ENCODE measurements at places on chromosomes 7 and 10.
A peak's percentile ranks its signal among the peaks of the same experiment; 100 is the strongest.

- peak; percentile 89 for DNase-seq
Measured at GRCh38 chr10:12348870-12349628, at the start of gene CAMK1D. Gene CAMK1D, plus strand, starts transcription at chr10:12349547.

DNA sequence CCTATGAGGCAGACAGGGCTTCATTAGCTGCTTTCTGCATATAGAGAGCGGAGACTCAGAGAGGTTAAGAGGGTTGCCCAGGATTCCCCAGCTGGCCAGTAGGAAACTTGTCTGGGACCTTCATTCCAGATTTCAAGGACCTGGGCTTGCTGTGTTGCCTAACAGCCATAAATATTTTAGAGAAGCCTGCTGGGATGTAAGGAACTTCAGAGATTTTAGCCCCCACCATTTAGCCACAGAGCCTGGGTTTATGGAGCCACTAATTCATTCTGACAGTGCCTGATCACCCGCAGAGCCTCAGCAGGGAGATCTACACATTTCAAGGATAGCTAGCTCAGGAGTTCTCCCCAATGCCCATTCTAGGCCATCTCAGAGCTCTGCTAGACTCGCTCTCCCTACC lies 56.6 kb upstream of the TRUB1 start:
- no peak for DNase-seq

GRCh38 chr7:94450044-94450697 lies 55.5 kb downstream of the COL1A2 start:
- DNase-seq: no peak

DNA sequence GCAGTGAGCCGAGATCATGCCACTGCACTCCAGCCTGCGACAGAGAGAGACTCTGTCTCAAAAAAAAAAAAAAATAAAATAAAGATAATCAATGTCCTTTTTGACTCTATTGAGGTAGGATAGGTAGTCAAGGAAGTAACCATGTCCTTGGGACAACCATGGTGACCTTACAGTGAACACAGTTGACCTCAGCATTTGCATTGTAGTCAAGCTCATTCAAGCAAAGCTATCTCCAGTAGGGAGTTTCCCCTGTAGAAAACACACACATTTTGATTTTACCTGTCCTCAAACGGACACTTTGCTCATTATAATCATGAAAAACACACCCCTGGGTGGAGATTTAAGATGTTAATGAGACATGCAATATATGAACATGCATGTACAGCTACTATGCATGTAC lies 171.7 kb downstream of the KIF20B start:
- DNase-seq: no peak

- no peak for DNase-seq
Measured at GRCh38 chr10:113427236-113427735, 125.6 kb upstream of the HABP2 start.

- DNase-seq: peak; percentile 68
Measured at GRCh38 chr10:124717911-124718741, 26.1 kb downstream of the FAM53B start.

DNA sequence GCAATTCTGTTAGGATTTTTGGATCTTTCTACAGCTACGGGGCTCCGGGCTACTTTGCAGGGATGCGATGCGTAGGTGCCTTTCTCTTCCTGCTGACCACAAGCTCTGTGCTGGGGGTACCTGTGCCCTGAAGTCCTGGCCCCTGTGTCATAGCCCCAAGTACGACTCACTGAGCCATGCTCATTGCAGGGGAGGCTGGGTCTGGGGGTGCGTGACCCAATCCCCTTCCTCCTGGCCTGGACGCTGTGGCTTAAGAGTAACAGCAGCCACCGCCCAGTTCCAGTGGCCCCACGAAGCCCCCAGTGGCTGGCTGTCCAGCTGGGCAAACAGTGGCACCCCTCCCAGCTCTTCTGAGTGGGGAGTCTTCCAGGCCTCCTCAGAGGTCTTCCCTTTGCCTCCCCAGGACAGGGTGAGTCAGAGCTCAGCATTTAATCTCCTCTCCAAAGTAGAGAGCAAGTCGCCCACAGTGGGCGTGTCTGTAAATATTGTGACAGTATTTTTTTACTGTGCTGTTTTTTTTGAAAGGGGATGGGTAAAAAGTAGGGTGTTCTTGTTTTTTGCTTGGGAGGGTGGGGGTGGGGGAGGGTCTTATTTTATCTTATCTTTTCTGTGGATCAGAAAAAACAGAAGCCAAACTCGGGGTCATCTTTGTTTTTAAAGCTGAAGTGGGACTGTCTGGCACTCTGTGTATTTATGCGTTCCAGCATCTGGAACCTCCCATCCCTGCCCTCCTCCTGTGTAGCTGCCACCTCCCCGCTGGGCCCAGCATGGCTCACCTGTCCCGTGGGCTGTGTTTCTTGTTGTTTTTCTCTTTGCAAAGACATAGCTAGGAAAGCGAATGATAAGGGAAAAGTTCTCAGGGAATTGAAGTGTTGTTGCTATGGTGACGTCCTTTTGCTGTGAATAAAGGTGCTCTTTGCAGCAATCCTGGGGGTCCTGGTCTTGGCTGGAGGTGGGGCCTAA lies 8.2 kb downstream of the LFNG start:
- peak; percentile 22 for DNase-seq

GRCh38 chr10:133365461-133366129 lies 7.6 kb downstream of the ECHS1 start:
- no peak for DNase-seq

DNA sequence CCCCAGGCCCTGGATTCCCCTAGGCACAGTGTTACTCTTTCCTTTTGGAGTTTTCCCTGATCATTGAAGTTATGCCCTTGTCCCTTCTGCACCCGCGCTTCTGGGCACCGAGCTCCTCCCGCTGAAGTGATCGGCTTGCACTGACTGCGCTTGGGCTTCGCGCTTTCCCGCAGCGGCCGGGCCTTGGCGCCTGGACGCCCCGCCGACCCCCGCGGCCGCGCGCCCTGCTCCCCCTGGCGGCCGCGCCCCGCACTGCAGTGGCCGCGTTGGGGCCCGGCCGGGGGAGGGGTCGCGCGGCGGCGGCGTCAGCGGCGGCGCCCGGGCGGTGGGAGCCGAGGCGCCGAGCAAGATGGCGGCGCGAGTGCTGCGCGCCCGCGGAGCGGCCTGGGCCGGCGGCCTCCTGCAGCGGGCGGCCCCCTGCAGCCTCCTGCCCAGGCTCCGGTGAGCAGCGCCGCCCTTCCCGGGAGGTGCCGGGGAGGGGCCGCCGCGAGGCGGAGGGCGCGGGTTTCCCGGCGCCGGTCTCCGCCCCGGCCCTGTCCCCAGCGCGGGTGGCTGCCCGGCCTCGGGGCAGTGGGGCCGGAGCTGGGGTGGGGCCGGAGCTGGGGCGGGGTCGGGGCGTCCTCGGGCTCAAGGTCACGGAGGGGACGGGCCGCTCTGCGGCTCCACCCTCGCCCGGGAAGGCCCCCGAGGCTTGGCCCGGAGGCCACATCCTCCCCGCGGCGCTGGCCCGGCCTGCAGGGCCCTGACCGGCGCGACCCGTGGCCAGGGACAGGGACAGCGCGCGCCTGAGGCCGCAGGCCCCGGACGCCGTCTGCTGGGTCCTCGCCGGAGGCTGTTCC lies at the start of gene NIPSNAP2:
TSS of gene NIPSNAP2 (plus strand) at position 325 of the 839 bp plus-strand sequence. CDS start at position 350, 25 bp downstream.
- peak; percentile 74 for DNase-seq

GRCh38 chr10:32315424-32315823 lies 31.5 kb downstream of the EPC1 start:
- DNase-seq: no peak

- no peak for DNase-seq
Measured at GRCh38 chr10:124145109-124145870, 51.9 kb upstream of the CHST15 start.

GRCh38 chr10:63765126-63765525 lies 243.9 kb downstream of the REEP3 start:
- no peak for DNase-seq

- DNase-seq: no peak
Measured at GRCh38 chr10:13270877-13271551, 28.9 kb downstream of the PHYH start.

GRCh38 chr10:106224676-106225075 lies 939.8 kb downstream of the SORCS1 start:
- no peak for DNase-seq

DNA sequence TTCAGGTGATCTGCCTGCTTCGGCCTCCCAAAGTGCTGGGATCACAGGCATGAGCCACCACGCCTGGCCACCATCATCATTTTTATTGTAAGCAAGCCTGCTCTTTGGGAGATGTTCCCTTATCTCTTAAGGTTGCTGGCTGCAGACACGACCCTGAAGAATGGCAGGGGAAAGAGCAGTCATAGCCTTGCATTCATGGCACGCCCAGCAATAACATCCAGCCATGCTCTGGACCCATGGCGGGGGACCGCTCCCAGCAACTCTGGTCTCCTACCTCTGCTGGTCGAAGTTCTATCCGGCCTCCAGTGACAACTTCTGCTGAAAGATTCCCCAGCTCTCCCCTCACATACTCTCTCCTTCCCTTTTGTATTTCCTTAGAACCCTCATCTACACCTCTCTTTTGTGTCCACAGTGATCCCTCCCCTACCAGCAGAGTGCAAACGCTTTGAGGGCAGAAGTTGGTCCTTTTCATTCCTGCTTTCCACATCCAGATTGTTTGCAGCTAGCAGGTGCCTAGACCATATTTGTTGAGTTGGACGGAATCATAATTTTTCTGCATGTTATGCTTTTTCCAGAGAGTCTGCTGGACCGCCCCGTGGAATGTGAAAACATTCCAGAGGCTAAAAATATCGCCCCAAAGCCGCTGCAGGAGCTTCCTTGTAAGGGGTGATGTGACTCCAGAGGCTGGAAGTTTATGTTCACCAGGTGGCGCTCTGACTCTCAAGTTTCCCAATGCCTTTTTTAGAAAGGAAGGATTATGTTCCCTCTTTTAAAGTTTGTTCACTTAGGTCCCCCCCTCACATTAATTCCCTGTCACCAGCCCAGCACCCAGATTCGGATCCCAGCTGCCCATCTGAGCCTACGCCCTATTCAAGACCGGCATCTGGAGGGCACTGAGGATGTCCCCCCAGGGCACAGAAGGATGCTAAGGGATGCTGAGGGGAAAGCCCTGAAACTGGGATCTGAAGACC lies 4.3 kb upstream of the MARVELD1 start:
- no peak for DNase-seq

DNA sequence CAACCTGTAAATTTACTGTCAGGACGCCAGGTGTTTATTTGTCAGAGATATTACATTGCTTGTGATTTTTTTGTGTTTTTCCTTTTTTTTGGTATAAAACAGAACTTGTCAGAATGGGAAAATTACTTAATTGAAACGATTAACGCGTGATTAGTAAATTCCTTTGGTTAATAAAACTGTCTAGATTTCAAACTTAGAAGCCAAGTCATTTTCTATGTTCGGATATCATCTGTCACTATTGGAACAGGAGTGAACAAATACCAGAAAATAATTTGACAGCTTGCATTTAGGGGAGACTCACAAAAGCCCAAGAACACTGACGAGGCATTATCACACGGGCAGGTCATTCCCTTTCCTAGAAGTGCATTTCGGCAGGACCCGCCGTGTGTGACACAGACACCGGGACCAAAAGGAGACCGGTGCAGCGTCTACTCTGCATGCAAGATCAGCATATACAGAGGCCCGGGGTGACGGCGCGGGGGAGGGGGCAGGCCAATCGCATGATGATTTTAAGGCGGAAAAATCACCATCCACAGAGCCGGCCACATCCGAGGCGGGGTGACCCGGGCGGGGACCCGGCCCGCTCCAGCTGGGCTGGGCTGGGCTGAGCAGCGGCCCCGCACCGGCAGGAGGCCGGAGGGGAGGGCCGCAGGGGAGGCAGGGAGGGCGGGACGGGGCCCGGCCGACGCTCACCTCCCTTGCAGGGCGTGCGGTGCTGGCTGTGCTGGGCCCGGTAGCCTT lies 841 bp downstream of the GLUD1 start:
- peak; percentile 57 for DNase-seq

- DNase-seq: no peak
Measured at GRCh38 chr7:70434376-70434775, 697.6 kb upstream of the GALNT17 start.

GRCh38 chr7:31710171-31710570 lies 23.2 kb downstream of the PPP1R17 start:
- no peak for DNase-seq

DNA sequence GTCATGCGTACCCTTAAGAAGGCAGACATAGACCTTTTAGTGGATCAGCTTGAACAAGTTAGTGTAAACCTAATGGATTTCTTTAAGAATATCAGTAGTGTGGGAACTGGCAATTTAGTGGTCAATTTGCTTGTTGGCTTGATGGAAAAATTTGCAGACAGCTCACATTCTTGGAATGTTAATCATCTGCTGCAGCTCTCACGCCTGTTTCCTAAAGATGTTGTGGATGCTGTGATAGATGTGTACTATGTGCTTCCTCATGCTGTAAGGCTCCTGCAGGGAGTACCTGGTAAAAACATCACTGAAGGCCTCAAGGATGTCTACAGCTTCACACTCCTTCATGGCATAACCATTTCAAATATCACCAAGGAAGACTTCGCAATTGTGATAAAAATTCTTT lies 103.4 kb downstream of the ABCA13 start:
- no peak for DNase-seq

- no peak for DNase-seq
Measured at GRCh38 chr7:149881328-149882247, 7.8 kb downstream of the ATP6V0E2 start.

DNA sequence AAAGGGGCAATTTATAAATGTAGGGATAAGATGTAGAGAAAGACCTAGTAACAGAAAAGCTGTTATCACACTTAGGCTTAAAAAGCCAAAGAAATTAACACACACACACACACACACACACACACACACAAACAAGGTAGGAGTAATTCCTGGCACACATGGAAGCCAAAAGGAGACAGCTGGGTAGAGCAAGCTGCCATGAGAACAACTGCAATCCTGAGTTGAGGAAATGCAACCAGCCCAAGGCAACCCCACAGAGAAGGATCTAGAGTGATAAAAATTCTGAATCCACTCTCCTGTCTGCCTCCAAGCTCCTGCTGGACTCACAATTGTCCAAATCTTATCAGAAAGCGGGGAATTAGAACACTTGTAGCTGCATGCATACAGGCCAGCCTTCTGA lies 229.1 kb upstream of the DGKB start:
- DNase-seq: no peak

DNA sequence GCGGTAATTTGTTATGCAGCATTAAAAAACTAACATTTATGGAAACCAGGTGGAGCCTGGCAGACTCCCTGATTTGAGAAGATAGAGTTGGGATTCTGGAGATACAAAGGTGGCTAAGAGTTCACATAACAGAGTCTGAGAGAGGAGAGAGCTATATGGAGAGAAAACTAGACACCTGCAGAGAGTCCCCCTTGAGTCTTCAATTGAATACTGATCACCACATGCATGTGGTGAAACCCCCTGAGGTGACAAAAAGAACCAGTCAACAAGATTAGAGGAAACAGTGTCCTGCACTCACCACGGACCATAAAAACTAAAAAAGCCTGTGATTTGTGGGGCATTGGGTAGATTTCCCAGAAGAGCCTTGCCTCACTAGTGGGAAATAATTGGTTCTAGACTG lies 10.1 kb downstream of the GIMAP2 start:
- DNase-seq: no peak

Data from T-helper 1 cell (primary cell).